Bronchial epithelial cell (primary cell): ENCODE measurements at places on chromosomes 16 and 17. TPM values are rescaled to one million over a fixed set of nuclear protein-coding genes. Genes with fewer than 3 reads are reported as not detected.

DNA sequence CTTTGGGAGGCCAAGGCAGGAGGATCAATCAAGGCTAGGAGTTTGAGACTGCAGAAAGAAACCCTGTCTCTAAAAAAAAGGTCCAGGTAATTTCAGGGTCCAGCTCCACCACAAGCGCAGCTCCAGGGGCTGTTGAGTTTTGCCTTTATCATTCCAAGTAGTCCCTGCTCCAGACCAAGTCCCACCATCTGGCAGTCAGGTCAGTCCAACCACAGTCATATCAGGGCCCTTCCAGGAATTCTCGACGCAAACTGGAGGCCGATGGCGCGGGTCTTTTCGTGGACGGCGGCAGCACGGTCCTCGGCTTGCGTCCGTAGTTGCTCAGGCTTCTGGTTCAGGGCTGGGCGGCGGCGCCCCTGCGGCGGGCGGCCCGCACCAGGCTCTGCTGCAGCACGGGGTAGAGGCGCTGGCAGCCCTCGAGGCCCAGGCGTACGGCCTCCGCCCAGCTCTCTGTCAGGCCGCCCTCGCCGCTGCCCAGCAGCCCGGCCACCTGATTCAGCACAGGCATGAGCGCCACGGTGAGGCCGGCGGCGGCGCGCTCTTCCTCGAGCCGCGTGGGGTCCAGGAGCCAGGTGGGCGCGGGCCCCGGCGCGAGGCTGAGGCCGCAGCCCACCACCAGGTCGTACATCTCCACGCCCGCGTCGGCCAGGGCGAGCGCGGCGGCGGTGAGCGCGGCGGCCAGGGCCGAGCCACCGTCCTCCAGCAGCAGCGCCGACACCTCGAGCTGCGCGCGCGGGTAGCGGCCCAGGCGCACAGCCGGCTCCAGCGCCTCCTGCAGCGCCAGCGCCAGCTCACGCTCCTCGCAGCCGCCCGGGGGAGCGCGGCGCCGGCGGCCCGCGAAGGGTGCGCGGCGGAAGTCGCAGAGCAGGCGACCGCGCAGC is 752 bp downstream of the EXOSC6 start:
- DNase-seq: peak; percentile 31

DNA sequence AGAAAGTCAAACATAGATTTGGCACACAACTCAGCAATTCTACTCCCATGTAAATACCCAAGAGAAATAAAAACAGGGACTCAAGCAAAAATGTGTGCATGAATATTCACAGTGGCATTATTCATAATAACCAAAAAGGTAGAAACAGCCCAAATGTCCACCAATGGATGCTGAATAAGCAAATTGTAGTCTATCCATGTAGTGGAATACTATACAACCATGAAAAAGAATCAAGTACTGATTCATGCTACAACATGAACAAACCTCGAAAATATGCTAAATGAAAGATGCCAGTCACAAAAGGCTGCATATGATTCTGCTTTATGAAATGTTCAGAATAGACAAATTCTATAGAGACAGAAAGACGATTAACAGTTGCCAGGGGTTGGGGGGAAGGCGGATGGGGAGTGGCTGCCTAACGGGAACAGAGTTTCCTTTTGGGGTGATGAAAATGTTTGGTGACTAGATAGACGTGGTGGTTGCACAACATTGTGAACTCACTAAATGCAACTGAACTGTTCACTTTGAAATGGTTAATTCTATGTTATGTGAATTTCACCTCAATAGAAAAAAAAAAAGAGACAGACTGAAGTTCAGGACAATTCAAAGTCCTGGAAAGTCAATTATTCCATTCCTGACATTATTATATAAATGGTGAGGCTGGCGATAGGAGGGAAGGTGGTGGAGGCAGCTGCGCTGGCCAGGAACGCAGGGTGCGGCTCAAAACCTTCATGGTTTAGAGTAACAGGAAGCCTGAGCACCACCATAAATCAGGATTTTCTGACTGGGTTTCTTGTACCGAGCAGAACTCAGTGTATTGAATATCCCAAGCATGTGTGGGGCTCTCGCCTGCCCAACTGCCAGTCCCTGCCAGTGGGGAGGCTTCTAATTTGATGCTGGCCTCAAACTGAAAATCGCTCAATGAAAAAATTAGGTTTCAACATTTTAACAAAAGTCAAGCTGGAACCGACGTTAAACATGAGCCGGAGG is 300.9 kb downstream of the C16orf95 start:
- DNase-seq: no peak

- DNase-seq: no peak
Observed at GRCh38 chr17:9192010-9192409, 170.7 kb downstream of the NTN1 start.

DNA sequence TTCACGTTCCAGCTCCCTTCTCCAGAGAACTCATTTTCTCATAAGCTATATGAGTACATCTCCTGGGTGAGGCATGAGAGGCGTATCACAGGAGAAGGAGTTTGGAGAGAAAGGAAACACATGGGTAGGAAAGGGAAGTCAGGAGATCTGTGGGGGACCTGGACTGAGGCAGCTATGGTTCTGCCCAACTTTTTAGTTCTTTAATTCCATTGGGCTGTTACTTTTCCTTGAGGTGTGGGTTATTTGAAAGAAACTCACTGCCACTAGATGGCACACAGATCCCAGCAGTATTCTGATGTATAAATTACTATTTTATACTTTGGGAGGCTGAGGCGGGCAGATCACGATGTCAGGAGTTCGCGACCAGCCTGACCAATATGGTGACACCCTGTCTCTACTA is 63.6 kb downstream of the NUP93 start:
- peak; percentile 29 for DNase-seq

DNA sequence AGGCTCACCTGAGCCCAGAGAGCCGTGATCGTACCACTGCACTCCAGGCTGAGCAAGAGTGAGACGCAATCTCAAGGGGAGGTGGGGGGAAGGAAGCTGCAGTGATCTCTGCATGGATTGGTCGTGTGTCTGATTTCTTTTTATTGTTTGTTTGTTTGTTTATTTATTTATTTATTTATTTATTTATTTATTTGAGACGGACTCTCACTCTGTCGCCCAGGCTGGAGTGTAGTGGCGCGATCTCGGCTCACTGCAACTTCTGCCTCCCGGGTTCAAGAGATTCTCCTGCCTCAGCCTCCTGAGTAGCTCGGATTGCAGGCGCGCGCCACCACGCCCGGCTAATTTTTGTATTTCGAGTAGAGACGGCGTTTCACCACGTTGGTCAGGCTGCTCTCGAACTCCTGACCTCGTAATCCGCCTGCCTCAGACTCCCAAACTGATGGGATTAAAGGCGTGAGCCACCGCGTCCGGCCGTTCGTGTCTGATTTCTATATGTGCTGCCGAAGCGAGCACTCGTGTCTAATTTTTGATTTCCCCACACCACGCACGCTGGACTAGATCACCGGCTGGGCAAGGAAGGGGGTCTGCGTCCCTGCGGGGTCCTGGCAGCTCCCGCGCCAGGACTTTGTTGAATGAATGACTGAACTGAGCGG is 448 bp upstream of the TNFRSF12A start:
- no peak for DNase-seq

DNA sequence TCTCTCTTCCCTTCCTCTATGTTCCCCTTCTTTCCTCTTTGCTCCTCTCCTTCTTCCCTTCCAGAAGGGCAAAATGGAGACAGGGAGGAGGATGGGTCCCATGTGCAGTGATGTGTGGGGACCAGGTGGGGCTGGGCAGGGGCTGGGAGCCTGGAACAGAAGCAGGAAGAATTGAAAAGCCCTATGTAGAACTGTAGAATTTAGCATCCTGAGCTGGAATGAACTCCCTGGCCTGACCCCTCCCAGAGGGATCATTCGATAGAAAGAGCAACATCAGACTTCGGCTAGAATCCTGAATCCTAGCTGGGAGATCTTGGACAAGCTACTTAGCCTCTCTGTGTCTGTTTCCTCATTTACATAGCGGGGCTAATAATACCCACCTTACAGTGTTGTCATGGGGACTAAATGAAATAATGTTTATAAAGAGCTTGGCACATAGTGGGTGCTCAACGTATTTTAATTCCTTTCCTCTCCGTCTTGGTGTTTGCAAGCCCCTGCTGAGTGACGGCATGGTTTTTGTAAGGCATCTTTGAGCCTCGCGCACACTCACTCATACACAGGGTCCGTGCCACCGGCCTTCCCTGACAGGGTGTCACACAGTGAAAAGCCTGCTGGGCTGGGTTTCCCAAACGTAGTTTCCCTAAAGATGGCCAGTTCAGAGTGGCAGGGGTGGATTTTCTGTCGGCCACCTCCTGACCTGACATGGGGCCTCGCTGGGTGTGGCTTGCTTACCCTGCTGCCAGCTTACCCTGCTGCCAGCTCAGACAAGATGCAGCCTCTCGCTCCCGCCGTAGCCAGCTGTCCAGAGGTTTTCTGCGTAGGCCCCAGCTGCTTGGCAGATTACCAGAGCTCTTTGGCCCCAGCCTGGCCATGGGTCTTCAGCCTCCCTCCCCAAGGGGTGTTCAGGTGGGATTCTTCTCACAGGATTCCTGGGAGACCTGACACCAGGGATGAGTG is 6.1 kb upstream of the ARHGAP23 start:
- no peak for DNase-seq

DNA sequence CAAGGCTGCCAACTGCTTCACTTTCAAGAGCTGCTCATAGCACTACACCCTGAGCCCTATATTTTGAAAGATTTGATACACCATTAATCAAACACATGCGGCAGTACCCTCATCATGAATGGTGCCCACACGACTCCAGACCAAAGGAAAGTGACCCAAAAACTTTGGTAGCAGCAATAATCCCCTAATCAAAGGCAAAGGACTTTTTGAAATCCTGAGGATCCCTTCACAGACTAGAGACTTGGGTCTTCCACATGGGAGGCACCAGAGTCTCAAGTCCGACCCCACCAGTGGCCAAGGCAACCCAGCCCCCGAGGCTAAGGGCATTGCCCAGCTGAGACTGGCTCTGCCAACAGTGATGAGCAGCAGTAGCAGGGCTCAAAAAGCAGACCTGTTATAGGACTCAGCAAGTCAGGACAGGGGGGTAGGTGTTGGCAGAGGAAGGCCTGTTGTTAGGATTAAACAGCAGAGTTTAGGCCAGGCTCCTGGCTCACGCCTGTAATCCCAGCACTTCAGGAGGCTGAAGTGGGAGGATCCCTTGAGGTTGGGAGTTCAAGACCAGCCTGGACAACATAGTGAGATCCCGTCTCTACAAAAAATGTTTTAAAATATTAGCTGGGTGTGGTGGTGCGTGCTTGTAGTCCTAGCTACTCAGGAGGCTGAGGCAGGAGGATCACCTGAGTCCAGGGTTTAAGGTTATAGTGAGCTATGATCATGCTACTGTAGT is 3.2 kb downstream of the TRIM25 start:
- no peak for DNase-seq

DNA sequence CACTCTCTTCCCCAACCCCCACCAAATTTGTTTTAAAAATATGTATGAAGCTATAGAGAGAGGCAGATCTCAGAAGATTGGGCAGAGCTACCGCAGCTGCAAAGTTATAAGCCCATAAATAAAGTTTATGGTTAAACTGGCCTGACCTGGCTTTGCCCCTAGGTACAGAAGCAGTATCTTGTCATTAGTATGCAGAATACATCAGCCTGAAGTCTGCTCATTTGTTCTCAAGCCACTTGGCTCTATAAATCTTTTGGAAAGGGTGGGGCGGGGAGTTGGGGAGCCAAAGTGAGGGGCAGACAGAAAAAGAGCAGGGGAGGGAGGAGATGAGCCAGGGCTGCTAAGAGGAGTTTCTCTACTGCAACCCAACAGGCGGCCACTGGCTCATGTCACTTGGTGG is 113.2 kb downstream of the SOX9 start:
- no peak for DNase-seq

DNA sequence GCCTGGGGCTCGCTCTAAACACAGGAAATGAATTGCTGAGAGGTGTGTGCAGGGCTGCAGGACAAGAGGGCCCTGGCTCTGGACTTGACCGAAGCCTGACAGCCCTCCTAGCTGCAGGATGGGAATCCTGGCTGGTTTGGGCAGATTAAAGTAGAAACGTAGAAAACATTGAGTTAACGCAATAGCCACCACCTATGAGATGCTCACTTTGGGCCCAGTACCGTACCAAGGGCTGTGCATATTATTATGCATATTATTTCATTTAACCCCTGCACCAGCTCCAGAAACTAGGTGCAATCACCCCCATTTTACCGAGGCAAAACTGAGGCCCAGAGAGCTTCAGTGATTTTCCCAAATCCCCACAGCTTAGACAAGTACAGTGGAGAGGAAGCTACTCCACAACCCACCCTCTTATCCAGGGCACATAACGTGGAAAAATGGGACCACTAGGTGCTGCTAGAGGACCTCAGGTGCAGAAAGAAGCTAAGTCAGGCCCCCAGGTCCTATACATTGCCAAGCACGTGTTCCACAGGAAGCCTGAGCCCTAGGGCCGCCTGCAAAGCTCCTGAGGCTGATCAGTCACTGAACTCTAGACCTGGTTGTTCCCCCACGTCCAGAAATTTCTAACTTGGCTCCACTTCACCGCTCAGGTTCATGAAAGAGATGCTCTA is 79.2 kb downstream of the MYH11 start:
- peak; percentile 45 for DNase-seq

GRCh38 chr17:69547947-69548346 is 133.4 kb downstream of the MAP2K6 start:
- DNase-seq: no peak

GRCh38 chr16:68470461-68471150 is 22.3 kb upstream of the SMPD3 start:
- no peak for DNase-seq

The DNAH9 gene
- total RNA-seq: under 0.01 and 0.26 TPM in 2 replicates

The MYOCD gene
- total RNA-seq: under 0.01 TPM in 1 of 2 replicates, not detected in the other

The HOXB2 gene
- total RNA-seq: not detected in 2 replicates

The ZMYND15 gene
- under 0.01 and 0.38 TPM in 2 replicates for total RNA-seq

The LYRM9 gene
- 1.3 and 4.1 TPM in 2 replicates for total RNA-seq
